ENCODE measurements at places on chromosomes 16 and 17.
A peak's percentile ranks its signal among the peaks of the same experiment; 100 is the strongest.

DNA sequence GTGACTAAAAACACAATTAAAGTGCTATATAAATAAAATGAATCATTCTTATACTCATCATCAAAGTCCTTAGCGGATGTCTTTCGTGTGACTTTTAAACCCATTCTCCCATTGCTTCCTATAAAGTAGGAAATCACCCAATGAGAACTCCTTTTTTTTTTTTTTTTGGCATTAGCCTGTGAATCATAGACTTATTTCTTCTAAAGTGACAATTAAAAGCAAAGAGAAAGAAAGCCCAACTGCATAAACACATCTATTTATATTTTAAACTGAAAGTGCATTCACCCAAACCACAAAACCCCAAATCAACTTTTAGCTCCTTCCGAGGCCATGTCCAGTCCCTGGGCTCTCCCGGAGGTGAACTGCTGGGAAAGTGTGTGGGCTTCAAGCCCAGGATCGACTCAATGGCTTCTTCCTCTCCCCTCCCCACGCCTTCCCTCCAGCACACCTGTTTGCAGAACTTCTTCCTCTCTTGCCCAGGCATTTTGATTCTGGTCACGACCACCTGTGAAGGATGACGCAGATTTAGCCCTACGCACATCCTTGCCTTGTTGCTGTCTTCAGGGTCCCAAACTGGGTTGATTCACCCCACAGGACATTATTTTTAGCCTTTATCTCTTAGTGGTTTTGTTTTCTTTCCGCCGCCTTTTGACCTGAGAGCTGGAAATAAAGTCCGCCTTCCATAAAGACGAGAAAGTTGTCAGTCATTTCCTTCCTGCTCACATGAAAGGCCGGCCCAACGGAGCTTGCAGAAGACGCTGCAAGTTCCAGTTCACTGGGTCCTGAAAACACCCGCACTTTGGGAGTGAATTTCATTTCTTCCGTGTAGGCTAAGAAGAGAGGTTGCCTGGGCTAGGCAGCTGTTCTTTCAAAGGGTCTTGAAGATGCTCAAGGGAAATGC lies 166.8 kb downstream of the MAP2K6 start:
- peak; percentile 10 for DNase-seq

- DNase-seq, result peak; percentile 95
These were observed 636 bp upstream of the GABARAP start for GRCh38 chr17:7242717-7243452.

- no peak for DNase-seq
These were observed 96.5 kb upstream of the ERCC4 start for GRCh38 chr16:13823501-13823900.

- no peak for DNase-seq
These were observed 1.8 kb downstream of the PIK3R5 start for GRCh38 chr17:8963647-8964258.

DNA sequence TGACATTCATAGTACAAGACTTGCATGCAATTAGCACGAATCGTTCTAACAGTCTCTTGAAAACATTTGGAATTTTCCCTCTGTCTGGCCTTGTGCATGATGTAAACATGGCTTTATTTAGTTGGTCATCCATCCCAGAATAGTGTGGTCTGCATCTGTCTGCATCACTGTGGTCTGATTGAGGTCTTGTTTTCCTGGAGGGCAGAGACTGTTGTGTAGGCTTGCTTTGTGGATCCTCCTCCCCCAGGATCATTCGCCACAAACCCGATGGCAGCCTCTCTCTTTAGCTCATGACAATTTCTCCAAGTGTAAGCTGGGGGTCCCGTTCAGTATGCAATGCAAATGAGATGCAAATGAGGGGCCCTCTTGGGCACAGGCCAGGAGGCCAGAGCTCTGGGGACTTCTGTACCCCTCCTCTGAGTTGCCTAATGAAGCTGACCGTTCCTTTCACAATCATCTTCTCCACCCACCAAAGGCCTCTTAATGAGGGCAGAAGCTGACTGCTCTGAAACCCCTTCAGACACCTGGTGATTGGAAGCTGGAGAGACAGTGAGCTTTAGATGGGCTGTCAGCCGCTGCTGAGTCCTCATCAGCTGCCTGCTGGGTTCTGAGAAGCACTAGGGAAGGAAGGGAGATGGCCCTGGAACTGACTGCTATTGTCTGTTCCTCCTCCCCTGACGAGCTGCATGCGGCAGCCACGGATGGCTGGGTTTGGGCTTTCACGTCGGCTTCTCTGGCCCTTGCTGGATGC lies 201.2 kb upstream of the CACNG3 start:
- DNase-seq, result no peak

DNA sequence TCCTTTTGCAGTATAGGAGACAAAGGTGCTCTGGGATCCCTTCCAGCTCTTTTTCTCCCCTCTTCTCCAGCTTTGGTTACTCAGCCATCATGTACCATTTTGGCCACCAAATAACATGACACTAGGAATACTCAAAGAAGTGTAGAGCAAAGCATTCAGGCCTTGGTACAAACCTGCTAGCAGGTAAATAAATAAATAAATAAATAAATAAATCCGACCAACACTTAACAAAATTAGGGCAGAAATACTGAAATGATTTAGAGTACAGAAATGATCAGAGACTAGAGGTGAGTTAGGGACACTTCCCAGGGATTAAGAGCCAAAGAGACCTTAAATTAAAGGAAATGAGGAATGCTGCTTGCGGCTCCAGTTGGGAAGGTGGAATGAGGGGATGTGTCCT lies 17.7 kb upstream of the ITGB3 start:
- no peak for DNase-seq

- no peak for DNase-seq
These were observed 7.9 kb upstream of the NAGPA start for GRCh38 chr16:5041600-5042133.

Measured in CD4-positive, alpha-beta T cell treated with Interleukin-10 for 1 hour (primary cell).